ENCODE measurements at places on chromosomes 3 and 15.

DNA sequence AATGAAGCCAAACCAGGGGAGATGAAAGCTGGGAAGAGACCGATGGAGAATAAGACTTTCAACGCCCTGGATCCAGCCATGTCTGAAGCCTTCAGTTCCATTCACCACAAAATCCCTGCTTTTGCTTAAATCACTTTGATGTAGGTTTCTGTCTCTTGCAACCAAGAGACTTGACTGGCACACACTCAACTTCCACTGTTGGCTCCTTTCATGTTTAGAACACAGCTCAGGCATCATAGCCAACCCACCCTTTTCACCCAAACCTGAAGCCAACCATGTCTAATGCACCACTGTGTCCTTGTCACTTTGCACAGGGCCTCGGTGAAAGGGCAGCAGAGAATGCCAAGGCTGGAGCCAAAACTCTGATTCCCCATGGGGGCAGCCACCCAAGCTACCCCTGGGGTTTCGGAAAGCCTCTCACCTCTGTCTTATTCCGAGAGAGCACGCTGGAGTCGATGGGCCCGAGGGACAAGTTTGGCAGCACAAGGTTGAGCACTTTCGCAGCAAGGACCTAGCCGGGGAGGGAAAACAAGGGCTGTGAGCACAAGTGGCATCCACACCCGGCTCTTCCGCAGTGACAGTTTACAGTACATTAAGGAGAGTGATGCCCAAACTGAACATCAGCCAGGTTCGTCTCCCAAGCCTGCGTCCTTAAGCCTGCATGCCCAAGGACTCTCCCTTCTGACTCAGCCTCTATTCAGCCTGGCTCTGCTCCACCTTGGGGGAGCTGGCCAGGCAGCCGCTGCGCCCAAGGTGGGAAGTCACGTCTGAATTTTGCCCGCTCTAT, 37.6 kb downstream of the ABTB1 start:
- no peak for DNase-seq

DNA sequence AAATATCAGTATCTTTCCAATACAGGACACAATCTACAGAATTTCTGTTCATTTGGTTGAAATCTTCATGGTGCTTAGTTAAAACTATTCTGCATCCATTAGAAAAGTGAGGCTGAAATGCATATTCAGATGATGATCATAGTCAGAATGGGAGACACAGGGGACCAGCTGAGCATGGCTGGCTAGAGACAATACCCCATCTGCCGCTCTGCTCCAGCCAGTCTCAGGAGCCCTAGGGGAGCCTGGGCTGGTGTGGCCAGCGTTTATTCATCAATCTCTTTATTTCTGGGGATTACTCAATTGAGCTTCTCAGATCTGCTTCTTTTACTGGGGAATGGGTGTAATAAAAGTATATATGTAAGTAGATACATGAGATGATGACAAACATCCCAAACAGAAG, 470.9 kb upstream of the CDIN1 start:
- no peak for DNase-seq

DNA sequence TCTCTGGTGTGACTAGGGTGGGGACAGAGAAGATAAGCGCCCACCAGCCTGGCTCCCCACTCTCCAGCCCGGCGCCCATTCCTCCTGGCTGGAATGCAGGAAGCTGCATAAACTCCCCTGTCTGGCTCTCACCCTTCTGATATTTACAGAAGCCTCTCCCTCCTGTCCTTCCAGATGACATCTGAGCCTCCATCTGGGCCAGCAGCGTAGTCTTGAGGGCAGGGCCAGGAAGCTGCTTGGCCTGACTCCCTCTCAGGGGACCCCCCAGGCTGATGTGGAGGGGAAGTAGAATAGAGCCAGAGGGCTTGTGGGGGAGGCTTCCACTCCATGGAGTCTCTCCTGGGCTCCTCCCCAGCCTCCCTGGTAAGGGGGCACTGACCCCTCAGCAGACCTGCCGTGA, 49.9 kb downstream of the LINGO1 start:
- DNase-seq = no peak

GRCh38 chr15:38389924-38390542, 63.9 kb upstream of the FAM98B start:
- peak; percentile 14 for DNase-seq

DNA sequence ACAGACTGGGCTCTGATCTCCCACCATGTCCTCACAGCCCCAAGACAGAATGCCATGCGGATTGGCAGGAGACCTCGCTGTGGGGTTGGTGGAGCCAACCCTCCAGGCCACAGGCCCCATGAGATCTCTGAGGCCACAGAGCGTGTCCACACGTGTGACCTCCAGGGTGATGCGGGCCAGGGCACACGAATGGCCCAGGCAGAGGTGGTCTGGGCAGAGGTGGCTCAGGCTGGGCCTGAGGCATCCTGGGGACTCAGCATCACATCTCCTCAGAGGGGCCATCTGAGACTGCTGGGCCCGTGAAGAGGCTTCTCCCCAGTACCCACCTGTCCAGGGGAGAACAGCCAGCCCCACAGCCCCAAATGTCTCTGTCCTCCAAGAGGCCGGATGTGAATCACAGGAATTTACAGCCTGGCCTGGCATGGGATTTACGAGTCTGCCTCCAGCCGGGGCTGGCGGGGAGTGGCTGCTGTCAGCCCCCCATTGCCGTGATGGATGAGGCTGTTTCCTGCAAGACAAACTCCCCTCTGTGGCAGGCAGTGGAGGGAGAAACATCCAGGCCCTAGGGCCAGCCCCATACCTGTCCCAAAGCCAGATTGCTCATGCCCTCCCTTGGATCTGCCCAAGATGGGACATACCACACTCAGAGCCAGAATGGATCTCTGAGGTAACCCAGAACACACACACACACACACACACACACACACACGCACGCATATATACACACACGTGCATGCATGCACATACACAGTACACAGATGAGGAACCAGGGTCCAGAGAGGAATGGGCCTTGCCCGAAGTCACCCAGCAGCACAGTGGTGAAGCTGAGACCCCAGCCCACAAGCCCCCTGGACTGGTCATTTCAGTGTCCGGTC, 208.3 kb downstream of the TBC1D2B start:
- no peak for DNase-seq

DNA sequence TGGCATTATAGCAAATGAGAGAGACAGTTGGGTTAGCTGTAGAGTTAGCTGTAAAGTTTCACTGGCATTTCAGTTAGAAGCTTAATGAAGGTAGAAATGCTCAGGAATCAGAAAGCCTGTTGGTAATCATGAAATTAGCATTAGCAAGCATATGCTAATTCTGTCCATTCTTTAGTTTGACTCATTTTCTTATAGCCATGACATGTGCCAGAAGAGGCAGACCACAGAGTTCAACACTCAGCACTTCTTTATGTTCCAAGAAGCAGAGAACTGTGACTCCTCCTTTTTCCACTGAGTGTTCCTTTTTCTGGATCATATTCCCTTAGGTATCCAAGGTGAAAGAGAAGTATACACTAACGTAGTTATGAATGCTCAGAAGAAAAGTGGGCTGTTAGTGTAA, 276.2 kb upstream of the SGO1 start:
- DNase-seq = no peak

DNA sequence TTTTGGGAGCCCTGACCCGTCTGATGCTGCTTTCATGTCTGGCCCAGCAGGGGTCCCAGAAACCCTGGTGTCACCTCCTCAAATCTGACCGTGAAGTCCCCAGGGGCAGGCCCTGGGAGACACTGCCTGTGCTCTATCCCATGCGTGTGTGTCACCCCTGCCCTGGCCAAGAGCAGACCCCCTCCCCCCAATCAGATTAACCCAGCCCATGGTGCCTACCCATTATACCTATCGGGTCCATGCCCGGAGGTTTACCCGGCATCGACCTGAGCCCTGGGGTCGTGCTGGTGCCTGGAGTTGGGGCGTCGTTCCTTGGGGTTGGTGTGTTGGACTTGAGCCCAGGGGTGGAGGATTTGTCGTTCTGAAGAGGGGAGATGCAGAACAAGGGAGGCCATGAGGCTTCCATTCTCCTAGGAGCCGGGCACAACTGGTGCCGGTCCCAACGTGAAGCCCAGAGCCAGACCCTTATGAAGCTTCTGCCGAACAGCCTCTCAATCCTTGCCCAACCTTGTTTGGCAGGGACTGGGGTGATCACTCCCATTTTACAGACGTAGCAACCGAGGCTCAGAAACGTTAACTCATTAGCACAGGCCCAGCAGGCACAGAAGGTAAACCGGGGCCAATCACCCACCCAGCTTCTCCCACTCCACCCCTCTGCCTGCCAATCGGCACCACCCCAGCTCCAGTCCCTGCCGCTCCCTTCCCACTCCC, 39.6 kb downstream of the TLE3 start:
- DNase-seq = no peak

GRCh38 chr3:161295325-161295724, 74.2 kb downstream of the NMD3 start:
- no peak for DNase-seq

GRCh38 chr3:147613725-147614124, 204.6 kb downstream of the ZIC1 start:
- no peak for DNase-seq

DNA sequence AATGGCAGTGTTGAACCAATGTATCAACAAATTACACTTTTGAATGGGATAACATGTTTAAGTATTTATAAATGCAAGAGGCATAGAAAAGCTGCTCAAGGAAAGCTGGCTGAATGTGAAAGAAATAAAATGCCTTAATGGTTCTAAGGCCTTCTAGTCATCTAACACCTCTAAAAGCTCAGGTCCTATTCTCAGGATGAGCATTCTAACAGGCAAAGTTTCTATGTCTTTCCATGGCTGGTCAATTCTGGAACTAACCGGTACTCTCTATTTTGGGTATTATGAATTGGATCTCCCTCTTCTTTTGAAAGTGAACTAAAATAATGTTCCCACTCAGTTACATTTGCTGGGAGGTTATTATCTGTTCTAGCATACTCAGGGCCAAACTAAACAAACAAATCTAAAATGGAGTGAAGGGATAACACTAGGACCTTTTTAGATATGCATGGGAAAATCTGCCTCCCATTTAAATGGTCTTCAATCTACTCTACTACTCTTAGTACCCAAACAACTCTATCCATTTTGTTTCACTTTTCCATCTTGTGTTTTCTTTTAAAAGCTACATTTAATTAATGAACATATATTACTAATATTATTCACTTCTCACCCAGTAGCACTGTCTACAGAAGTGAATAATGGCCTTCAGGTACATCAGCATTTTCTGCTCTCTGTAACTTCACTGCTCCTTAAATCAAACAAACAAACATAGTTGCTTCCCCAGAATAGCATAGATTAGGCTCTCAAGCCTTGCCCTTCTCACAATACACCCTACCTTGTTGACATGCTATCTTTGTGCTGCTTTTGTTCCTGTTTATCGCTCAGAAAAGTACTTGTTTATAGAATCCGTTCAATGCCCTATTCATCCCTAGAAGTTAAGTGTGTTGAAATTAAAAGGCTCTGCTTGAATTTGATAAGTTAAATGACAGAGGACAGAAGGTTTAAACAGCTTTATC, 46.4 kb downstream of the CBLB start:
- no peak for DNase-seq

DNA sequence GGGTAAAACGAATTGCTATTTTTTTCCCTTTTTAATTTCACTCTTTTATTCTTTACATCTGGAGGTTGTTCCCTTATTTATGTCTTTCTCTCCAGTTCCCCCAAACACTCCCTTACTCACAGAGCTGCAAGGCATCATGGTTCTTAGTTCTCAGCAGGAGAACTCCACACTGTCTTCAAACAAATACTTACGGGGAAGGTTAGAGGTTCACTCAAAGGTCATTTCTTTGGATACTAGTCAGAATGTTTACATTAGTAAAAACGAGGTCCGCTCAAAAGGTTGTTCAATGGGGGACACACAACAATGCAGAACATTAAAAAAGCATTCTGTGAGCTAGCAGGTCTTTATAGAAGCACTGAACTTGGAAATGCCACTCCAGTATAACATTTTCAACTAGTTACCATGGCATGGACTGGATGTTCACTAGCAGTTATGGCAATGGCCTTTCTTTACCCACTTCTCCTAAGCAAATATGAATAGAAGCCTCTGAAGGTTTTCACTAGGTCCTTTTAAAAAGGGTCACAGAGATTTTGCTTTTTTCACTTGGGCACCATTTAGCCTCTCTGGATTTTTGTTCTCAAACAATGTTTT, 201.7 kb downstream of the MEIS2 start:
- DNase-seq = no peak

DNA sequence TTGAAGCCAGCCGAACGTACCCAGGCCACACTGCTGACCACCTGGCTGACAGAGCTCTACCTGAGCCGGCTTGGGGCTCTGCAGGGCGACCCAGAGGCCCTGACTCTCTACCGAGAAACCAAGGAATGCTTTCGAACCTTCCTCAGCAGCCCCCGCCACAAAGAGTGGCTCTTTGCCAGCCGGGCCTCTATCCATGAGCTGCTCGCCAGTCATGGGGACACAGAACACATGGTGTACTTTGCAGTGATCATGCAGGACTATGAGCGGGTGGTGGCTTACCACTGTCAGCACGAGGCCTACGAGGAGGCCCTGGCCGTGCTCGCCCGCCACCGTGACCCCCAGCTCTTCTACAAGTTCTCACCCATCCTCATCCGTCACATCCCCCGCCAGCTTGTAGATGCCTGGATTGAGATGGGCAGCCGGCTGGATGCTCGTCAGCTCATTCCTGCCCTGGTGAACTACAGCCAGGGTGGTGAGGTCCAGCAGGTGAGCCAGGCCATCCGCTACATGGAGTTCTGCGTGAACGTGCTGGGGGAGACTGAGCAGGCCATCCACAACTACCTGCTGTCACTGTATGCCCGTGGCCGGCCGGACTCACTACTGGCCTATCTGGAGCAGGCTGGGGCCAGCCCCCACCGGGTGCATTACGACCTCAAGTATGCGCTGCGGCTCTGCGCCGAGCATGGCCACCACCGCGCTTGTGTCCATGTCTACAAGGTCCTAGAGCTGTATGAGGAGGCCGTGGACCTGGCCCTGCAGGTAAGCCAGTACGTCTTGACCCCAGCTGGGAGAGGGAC, 6.2 kb downstream of the VPS18 start:
- DNase-seq = no peak

GRCh38 chr3:169575381-169575780, 88.1 kb downstream of the MECOM start:
- DNase-seq = no peak

DNA sequence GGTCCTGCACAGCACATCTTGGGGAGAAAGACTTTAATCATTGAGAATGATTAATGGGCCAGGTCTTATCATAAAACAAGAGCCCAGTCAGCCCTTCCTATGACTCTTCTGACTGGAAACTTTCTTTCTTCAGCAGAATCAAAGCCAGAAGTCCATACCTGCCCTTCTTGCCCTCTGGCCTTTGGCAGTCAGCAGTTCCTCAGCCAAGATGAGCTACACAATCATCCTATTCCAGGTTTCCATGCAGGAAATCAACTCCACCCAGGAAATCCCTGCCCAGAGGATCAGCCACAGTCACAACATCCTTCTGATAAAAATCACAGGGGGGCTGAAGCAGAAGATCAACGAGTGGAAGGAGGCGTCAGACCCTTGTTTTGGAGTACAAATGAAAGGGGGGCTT, 26.9 kb downstream of the ZNF589 start:
- no peak for DNase-seq

DNA sequence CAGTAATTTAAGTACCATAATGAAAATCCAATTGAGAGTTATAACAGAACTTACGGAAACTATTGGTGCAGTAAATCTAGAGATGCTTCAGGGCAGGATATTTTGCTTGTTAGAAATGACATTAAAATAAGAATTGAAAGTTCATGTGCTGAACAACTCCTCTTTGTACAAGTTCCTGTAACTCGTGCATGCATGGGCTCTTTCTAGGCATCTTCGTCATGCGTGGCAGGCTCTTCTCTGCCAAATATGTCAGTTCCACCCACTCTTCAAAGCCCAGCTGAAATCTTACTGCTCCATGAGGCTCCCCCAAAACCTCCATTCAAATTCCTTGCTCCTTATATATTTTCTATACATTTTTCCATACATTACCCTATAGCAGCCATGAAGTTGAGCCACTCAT, 48.7 kb downstream of the FBN1 start:
- DNase-seq = no peak

GRCh38 chr3:17151598-17152373, 267.0 kb downstream of the PLCL2 start:
- DNase-seq = peak; percentile 82

All from GM18507 (cell line).